ENCODE measurements at places on chromosomes 4 and X.

GRCh38 chr4:53552711-53553110, 38.6 kb downstream of the LNX1 start:
- DNase-seq, result no peak

GRCh38 chr4:115873048-115873447, 759.6 kb upstream of the NDST4 start:
- DNase-seq, result no peak

DNA sequence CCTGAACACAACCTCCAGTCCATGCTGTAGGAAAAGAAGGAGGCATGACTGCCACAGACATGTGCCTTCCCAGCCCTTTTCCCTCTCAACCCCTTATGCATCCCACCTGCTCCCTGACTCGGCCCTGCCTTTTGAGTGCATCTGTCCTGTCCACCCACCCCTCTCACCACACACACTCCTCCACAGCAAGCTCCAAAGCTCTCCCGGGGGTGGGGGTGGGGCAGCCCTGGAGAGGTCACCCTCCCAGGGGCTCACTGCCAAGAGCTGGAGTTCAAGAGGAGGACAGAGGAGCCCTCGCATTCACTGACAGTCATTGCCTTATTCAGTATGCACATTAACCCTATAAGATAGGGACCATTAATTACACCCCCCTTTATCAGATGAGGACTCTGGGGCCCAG, 46.6 kb upstream of the MAMLD1 start:
- DNase-seq, result no peak

GRCh38 chr4:8439914-8440491, 520 bp downstream of the ACOX3 start:
- DNase-seq, result no peak

GRCh38 chr4:41645728-41646390, 102.7 kb downstream of the PHOX2B start:
- DNase-seq, result no peak

- peak; percentile 54 for DNase-seq
These were observed 22.4 kb downstream of the GAB1 start for GRCh38 chr4:143358923-143359643.

GRCh38 chr4:107153228-107153627, 117.1 kb upstream of the DKK2 start:
- no peak for DNase-seq

GRCh38 chrX:111348429-111348828, 63.6 kb downstream of the DCX start:
- DNase-seq, result no peak

DNA sequence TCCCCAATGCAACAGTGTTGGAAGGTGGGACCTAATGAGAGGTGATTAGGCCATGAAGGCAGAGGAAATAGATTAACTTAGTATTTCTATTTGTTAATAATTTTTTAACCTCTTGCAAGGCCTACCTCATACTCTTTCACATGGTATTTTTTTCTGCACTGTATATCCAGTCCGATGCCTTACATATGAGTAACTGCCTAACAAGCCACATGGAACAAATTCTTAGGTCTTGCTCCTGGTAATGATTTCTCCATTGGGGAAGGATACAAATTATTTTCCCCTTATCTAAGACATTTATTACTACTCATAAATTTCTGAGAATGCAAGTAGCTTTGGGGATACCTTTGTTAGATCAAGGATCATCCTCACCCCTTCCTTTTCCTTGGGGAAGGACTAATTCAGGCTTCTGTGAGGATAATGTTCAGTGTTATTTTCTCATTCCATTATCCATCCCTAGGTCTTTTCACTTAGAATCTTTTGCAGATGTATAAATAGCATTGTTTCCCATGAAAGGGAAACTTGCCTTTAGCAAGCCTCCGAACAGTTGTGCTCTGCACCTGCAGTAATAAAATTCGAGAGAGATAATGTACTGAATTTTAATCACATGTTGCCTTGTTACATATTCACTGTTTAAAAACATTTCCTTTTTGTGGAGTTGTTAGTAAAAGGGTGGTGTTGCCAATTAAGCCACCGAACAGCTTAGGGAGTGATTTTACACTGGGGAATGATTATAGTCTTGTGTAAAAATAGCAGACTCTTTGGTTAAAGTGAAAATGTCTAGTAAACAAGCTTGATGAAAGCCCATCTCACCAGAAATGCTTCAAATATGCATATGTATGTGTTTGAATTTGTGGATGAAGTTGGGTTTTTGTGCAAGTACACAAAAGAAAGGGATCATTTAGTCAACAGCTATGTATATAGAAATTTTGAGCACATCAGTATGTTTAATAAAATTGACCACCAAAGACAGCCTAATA, 89.9 kb downstream of the CFAP299 start:
- no peak for DNase-seq

GRCh38 chrX:107818900-107819521, 6.7 kb upstream of the MID2 start:
- no peak for DNase-seq

DNA sequence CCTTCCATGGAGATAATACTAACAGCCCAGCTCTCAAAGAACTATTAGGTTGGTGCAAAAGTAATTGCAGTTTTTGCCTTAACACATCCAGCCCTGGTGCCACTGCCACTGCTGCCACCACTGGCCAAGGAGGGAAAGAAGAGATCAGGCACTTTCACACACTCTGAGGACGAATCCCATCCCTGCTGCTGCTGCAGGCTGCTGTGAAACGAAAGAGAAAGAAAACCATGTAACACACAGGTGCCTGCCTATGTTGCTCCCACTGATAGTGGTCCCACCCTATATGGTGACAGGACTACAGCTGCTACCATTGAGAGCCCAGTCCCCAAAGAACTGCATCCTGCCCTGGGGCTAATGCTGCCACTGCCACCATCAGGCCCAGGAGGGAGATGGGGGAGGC, 35.1 kb downstream of the TMLHE start:
- DNase-seq, result no peak

GRCh38 chrX:11304829-11305228, 11.6 kb downstream of the AMELX start:
- no peak for DNase-seq

GRCh38 chr4:140260227-140260626, 106.2 kb upstream of the MAML3 start:
- no peak for DNase-seq

- DNase-seq, result no peak
These were observed 71.6 kb downstream of the AMELX start for GRCh38 chrX:11364835-11365234.

DNA sequence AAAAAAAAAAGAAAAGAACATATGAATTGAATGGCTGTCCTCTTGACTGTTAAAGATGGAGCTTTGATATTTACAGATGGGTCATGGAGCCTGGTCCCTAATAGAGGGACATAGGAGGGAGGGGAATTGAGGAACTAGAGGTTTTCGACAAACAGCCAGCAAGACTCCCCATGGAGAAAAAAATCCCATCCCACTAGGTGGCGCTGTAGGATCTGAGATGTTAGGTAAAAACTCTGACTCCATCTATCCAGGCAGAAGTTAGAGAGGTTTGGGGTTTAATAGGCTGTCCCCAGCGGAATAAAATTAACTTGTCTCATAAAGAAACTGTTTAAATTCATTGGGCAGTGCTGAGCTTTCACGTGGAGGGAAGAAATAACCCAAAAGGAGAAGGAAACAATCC, 45.9 kb downstream of the HMGB2 start:
- peak; percentile 68 for DNase-seq

DNA sequence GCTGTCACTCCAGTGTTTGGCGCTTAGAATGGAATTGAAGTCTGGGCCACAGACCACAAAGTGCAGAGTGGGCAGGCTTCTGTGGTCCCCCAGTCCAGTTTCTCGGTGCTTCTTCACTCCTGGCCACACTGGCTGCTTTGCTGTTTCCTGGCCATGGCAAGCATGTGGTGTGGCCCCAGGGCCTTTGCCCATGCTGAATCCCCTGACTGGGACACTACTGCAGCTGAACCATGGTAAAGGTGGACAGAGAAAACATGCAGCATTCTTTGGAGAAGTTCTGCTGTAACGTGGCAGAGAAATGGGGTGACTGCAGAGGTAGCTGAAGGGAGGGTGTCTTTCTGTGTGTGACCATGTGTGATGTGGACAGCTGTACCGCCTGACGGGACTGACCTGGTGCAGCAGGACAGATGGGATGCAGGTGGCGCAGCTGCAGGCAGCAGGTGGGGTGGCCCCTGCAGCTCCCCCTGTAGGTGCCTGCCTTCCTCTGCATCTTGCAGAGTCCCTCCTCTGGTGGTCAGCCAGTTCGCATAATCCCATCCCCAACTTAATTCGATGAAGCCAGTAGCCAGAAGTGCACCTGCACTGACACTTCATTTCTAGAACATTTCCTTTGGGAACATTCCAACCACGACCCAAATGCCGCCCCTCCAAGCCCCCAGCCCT, 13.2 kb upstream of the S100P start:
- DNase-seq, result no peak

DNA sequence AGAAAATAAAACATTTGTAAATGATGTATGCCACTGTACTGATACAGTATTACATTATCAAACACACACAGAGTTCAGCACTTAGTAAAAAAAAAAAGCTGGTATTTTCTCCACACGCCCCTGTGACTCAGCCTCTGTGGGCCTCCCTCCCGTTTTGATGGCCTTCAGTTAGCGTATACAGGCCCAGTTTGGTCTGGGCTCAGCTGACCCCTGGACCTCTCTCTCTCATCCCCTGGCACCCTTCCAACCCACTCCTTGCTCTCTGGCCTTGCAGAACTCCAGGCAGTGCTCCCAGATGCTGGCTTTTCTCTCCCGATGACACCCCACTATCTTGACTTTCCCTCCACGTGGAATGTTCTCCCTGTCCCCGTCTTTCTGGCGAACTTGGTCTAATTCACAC, 89.0 kb upstream of the LIMCH1 start:
- no peak for DNase-seq
